ENCODE measurements at places on chromosomes 5 and 9. TPM values are rescaled to one million over a fixed set of nuclear protein-coding genes. Genes with fewer than 3 reads are reported as not detected.

ASS1 gene
- 19.2 TPM for total RNA-seq

GABRP gene
- not detected for total RNA-seq

OR1Q1 gene
- not detected for total RNA-seq

MUSK gene
- total RNA-seq, result 0.40 TPM

DPYSL3 gene
- total RNA-seq, result 151 TPM

PPIC gene
- 36.8 TPM for total RNA-seq

BAAT gene
- total RNA-seq, result 0.13 TPM

OTULINL gene
- total RNA-seq, result 4.8 TPM

LCN12 gene
- total RNA-seq, result not detected

OTP gene
- total RNA-seq, result 0.24 TPM

CBY3 gene
- total RNA-seq, result not detected

KIF3A gene
- 3.5 TPM for total RNA-seq

RNF224 gene
- total RNA-seq, result not detected

GADD45G gene
- 1.8 TPM for total RNA-seq

PGM5 gene
- total RNA-seq, result 0.39 TPM

TMOD1 gene
- total RNA-seq, result 1.5 TPM

ROPN1L gene
- total RNA-seq, result 0.39 TPM

C9orf153 gene
- not detected for total RNA-seq

ITK gene
- not detected for total RNA-seq

MLANA gene
- not detected for total RNA-seq

EGFLAM gene
- 3.4 TPM for total RNA-seq

HNRNPA0 gene
- 15.0 TPM for total RNA-seq

Measured in epithelial cell of alveolus of lung (primary cell).